HS-5 (cell line): ENCODE measurements at places on chromosomes 13 and 19.

GRCh38 chr13:85140192-85140591, 659.0 kb downstream of the SLITRK6 start:
- DNase-seq: no peak

GRCh38 chr19:5349041-5349440, 8.4 kb upstream of the PTPRS start:
- no peak for DNase-seq

- DNase-seq: no peak
These were observed 243.5 kb downstream of the TSHZ3 start for GRCh38 chr19:31105761-31106160.

DNA sequence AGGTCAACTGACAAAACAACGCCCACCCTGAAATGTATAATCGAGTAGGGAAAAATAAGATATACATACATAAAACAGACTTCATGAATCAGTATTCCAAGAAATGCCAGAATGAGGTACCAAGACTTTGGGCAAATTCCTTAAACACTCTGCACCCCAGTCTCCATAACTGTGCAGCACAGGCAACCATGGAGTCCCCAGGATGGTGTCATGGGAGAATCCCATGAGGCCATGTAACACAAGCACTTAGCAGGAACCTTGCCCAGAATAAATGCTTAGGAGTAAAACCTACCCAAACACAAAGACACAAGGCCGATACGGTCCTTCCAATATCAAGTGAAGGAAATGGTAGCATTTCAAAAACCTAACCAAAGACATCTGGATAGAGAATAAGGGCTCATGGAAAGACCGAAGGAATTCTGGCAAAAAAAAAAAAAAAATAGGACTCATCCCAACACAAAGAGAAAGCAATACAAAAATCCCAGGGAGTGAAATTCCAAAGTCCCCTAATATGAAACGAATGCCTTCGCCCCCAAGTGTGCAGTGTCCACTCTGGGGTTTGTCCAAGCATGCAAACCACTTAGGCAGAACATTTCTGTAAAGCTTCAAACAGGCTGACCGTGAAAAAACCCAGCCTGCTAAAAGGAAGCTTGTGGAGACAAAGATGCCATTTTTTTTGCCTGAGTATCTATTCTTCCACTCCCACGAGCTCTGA, 11.1 kb downstream of the ZC3H4 start:
- DNase-seq: no peak

GRCh38 chr19:21422244-21422643, 25.3 kb downstream of the ZNF493 start:
- DNase-seq: no peak

GRCh38 chr19:2113439-2114211, 16.9 kb downstream of the IZUMO4 start:
- no peak for DNase-seq

- peak; percentile 49 for DNase-seq
These were observed 339.0 kb downstream of the RFC3 start for GRCh38 chr13:34156841-34157365.

- DNase-seq: no peak
These were observed 6.8 kb downstream of the ADPRHL1 start for GRCh38 chr13:113446488-113446854.
